ENCODE measurements at places on chromosomes 2 and 18.

DNA sequence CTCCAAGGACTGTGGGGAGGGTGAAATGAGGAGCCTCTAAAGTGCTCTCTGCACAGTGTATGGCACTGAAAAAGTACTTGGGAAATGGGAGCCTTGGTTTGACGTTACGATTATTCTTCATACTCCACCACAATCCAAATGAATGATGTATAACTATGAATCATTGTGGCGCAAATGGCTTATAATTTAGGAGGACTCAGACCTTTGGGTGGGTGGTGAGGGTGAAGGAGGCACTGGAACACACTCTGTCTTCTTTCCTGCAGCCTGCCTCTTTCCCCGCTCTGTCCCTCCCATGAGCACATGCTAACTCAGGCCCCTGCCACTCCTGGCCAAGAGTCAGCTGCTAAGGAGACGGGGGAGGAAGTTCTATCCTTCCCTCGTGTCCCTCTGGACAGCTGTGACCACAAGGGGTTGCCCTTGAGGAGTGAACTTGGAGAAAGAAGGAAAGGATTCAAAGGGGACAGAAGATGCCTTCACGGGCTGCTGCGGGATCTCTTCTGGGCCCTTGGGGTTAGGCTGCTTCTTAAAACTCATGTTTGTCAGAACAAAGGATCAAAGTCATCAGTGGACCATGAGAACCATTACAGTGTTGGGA is 36.5 kb downstream of the POLR1A start:
- no peak for DNase-seq

GRCh38 chr2:205857520-205858237 is 175.4 kb downstream of the NRP2 start:
- DNase-seq = no peak

- DNase-seq = no peak
Observed at GRCh38 chr2:236575510-236575909, 5.9 kb downstream of the ACKR3 start.

DNA sequence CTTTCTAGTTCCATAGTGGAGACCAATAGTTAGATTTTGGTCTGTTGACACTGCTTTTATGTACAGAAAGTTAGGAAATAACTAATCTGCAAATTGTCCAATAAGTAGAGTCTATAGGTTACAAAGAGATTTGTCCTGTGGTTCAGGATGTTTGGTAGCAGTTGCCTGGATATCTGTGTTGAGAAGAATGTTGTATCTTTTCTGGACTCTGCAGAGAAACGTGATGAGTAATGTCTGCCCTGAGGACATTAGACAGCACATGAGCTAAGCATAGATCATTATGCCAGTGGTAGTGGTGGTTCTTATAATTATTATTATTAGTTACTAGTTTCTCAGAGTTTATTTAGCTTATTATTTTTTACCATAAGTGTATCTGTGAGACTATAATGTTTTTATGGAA is 65.8 kb downstream of the ANKRD62 start:
- DNase-seq = no peak
